ENCODE measurements at places on chromosomes 16 and 17. TPM values are rescaled to one million over a fixed set of nuclear protein-coding genes. Genes with fewer than 3 reads are reported as not detected.

- no peaks in the 10 kb centered on the region for H3K36me3 ChIP-seq
- no peaks in the 10 kb centered on the region for H3K4me1 ChIP-seq
- H3K4me3 ChIP-seq, result no peak overlapping the region
- no peak overlapping the region for H3K27ac ChIP-seq
- peak; percentile 38 for DNase-seq
- H3K27me3 ChIP-seq, result peaks cover 2% of the 10 kb centered on the region
Observed at GRCh38 chr17:19470530-19471261, 59.7 kb downstream of the RNF112 start.

- H3K36me3 ChIP-seq, result no peaks in the 10 kb centered on the region
- peaks cover 8% of the 10 kb centered on the region for H3K4me1 ChIP-seq
- H3K4me3 ChIP-seq, result no peak overlapping the region
- no peak overlapping the region for H3K27ac ChIP-seq
- H3K27me3 ChIP-seq, result no peaks in the 10 kb centered on the region
Observed at GRCh38 chr16:84278968-84279367, 15.7 kb upstream of the WFDC1 start.

- H3K4me1 ChIP-seq, result peaks cover 6% of the 10 kb centered on the region
- H3K4me3 ChIP-seq, result peak overlapping the region; percentile 38
- no peaks in the 10 kb centered on the region for H3K27me3 ChIP-seq
- no peak overlapping the region for H3K27ac ChIP-seq
- DNase-seq, result peak; percentile 48
Observed at GRCh38 chr17:39027455-39028035, 60.3 kb upstream of the FBXO47 start.

TMEM238L gene
- polyA plus RNA-seq, result 20.0 TPM

HS3ST2 gene
- polyA plus RNA-seq, result not detected

GRCh38 chr16:63652091-63652490 is 1469.8 kb downstream of the CDH11 start:
- H3K4me1 ChIP-seq, result no peaks in the 10 kb centered on the region
- DNase-seq, result no peak
- no peak overlapping the region for H3K27ac ChIP-seq
- H3K27me3 ChIP-seq, result no peaks in the 10 kb centered on the region
- H3K4me3 ChIP-seq, result no peak overlapping the region

TAT gene
- polyA plus RNA-seq, result 0.54 TPM

CHST5 gene
- polyA plus RNA-seq, result 21.2 TPM

GRCh38 chr17:19728084-19728495 is 11.7 kb upstream of the SLC47A2 start:
- peak; percentile 68 for DNase-seq
- H3K36me3 ChIP-seq, result no peaks in the 10 kb centered on the region
- peak overlapping the region; percentile 96 for H3K27ac ChIP-seq
- no peak overlapping the region for H3K4me3 ChIP-seq
- H3K27me3 ChIP-seq, result no peaks in the 10 kb centered on the region
- peaks cover 3% of the 10 kb centered on the region for H3K4me1 ChIP-seq

- peaks cover 18% of the 10 kb centered on the region for H3K4me1 ChIP-seq
- no peaks in the 10 kb centered on the region for H3K36me3 ChIP-seq
- no peak overlapping the region for H3K27ac ChIP-seq
Observed at GRCh38 chr17:81815646-81815986, 11.7 kb downstream of the GCGR start.

FBXW10B gene
- 1.0 TPM for polyA plus RNA-seq

NPIPA8 gene
- polyA plus RNA-seq, result 0.27 TPM

DNA sequence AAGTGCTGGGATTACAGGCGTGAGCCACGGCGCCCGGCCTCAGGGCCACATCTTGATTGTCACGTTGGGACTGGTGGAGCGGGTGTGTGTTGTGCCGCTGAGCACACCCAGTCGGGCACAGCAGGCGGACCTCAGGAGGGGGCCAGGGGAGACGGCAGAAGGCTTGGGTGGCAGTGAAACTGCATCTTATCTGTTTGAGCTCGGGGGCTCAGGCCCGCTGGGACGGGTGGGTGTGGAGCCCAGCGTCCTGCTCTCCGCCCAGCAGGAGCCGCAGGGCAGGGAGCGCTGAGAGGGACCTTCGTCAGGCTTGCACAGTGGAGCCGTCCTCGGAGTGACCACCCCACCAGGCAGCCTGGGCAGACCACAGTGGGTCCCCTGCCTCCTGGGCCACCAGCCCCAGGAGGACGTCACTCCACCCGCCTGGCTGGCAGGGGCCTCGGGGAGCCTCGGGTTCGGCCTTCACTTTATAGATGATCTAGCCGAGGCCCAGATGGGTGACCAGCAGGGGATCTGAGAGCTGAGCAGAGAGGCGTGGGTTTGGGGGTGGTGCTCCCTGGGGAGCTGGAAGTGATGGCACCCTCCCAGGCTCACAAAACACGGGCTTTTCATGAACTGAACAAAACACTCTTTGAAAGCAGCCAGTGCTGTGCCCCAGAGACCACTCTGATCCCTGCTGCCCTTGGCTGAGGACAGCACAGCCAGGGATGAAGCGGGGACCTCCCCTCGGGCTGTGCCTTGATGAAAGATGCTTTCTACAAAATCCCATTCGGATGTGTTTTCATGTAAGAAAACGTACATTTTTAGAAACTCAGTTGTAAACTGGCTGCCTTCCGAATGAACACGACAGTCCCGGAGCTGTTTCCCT is 181.1 kb downstream of the SEC14L1 start:
- no peak for DNase-seq
- no peaks in the 10 kb centered on the region for H3K27me3 ChIP-seq
- peak overlapping the region; percentile 84 for H3K27ac ChIP-seq
- H3K4me1 ChIP-seq, result peaks cover 22% of the 10 kb centered on the region

- H3K27me3 ChIP-seq, result peaks cover 47% of the 10 kb centered on the region
- H3K36me3 ChIP-seq, result no peaks in the 10 kb centered on the region
- peak; percentile 79 for DNase-seq
- no peak overlapping the region for H3K27ac ChIP-seq
- no peaks in the 10 kb centered on the region for H3K4me1 ChIP-seq
- no peak overlapping the region for H3K4me3 ChIP-seq
Observed at GRCh38 chr17:41738077-41738800, 3.8 kb upstream of the HAP1 start.

GRCh38 chr17:59423903-59424302 is 92.4 kb downstream of the YPEL2 start:
- H3K27ac ChIP-seq, result peak overlapping the region; percentile 24
- H3K4me1 ChIP-seq, result peaks cover 4% of the 10 kb centered on the region
- H3K27me3 ChIP-seq, result no peaks in the 10 kb centered on the region
- no peaks in the 10 kb centered on the region for H3K36me3 ChIP-seq
- DNase-seq, result no peak

DNA sequence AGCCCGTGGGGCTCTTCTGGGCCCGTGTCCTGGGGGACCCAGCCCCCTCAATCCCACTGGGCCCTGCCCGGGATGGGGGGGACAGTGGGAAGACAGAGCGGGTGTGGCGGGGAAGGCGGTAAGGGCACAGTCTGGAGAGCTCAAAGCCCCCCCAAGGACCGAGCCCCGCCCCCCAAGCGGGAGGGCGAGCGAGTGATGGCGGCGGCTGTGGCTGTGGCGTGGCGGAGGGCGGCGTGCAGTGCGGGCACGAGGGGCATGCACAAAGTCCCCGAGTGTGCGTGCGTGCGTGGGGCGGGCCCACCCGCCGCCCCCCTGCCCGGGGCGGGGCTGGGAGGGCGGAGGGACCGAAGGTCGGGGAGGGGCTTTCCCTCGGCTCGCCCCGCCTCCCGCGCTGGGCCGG is 3.6 kb upstream of the WDR24 start:
- peaks cover 56% of the 10 kb centered on the region for H3K27me3 ChIP-seq
- H3K27ac ChIP-seq, result no peak overlapping the region
- peaks cover 6% of the 10 kb centered on the region for H3K4me1 ChIP-seq
- no peak for DNase-seq
- no peaks in the 10 kb centered on the region for H3K36me3 ChIP-seq
- no peak overlapping the region for H3K4me3 ChIP-seq

DNA sequence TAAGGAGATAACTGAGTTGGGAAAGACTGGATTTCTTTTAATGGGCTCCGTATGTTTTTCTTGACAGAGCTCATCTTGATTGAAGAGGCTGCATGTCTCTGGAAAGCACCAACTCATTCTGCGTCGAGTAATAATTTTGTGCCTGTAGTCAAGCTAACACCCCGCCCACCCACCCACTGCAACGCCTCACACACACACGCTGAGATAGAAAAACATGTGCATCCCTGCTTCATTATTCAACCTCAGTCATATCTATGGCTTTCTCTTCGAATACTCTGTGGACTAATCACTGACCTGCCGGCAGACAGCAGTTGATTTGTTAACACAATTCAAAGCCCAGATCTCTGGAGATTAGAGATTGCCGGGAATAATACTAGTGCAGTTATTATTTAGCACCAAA is 220.2 kb upstream of the TOM1L1 start:
- H3K27me3 ChIP-seq, result peaks cover 2% of the 10 kb centered on the region
- no peak overlapping the region for H3K27ac ChIP-seq
- H3K36me3 ChIP-seq, result no peaks in the 10 kb centered on the region
- no peak overlapping the region for H3K4me3 ChIP-seq
- H3K4me1 ChIP-seq, result no peaks in the 10 kb centered on the region

DNA sequence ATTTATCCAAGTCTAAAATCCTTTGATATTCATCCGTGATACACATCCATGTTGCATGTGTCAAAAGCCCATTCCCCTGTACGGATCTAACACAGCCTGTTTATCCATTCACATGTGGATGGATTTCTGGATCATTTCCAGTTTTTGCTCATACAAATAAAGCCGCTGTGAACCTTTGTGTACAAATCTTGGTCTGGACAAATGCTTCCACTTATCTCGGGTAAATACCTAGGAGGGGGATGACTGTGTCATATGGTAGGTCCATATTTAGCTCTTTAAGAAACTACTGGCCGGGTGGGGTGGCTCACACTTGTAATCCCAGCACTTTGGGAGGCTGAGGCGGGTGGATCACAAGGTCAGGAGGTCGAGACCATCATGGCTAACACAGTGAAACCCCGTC is 6.3 kb upstream of the TBCD start:
- no peak overlapping the region for H3K4me3 ChIP-seq
- no peak overlapping the region for H3K27ac ChIP-seq
- DNase-seq, result no peak
- H3K27me3 ChIP-seq, result no peaks in the 10 kb centered on the region

ST6GALNAC2 gene
- polyA plus RNA-seq, result 5.3 TPM

DNA sequence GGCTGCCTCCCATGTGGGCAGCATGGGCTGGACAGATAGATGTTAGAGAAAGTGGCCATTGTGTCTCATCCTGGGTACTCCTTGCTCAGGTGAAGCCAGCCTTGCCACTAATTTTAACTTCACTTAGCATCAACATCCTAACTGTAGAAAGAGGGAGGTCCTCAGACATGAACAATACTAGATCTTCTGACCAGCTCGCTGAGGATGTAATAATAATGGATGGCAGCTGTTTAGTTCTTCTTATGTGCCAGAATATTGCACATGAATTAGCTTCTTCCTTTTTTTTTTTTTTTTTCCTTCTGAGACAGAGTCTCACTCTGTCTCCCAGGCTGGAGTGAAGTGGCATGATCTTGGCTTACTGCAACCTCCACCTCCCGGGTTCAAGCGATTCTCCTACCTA is 232.4 kb downstream of the CCDC182 start:
- no peaks in the 10 kb centered on the region for H3K27me3 ChIP-seq
- no peak for DNase-seq
- H3K4me3 ChIP-seq, result no peak overlapping the region
- H3K36me3 ChIP-seq, result no peaks in the 10 kb centered on the region
- H3K27ac ChIP-seq, result no peak overlapping the region
- peaks cover 15% of the 10 kb centered on the region for H3K4me1 ChIP-seq

GRCh38 chr16:48687421-48688038 is 77.5 kb upstream of the N4BP1 start:
- no peak overlapping the region for H3K27ac ChIP-seq
- no peaks in the 10 kb centered on the region for H3K36me3 ChIP-seq
- no peak overlapping the region for H3K4me3 ChIP-seq
- no peaks in the 10 kb centered on the region for H3K4me1 ChIP-seq

DNA sequence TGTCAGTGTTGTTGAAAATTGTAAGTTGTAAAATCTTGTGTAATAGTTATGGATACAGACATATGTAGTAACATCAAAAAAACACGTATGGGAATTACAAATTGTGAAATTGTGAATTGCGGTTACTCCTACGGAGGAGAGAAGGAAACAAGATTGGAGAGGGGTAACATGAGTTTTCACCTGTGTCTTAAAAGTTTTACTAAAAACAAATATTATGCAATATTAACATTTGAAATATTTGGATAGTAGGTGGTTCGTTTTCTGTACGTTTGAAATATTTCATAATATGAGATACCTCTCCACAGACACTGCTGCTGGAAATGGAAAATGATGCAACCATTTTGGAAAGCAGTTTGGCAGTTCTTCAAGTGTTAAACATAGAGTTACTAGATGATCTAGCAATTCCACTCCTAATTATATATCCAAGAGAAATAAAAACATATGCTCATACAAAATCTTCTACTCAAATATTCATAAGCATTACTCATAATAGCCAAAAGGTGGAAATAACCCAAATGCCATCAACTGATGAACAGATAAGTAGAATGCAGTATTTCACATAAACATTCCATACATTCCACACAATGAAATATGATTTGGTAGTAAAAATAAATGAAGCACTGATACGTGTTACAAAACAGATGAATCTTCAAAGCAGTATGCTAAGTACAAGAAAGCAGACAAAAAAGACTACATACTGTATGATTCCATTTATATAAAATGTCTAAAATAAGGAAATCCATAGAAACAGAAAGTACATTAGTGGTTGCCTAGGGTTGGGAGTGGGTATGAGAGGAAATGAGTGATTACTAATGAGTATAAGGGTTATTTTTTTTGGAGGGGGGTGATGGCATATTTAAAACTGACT is 40.7 kb upstream of the ABCA10 start:
- H3K4me3 ChIP-seq, result no peak overlapping the region
- no peaks in the 10 kb centered on the region for H3K36me3 ChIP-seq
- H3K27me3 ChIP-seq, result no peaks in the 10 kb centered on the region

IQCK gene
- 12.6 TPM for polyA plus RNA-seq

- H3K36me3 ChIP-seq, result peaks cover 2% of the 10 kb centered on the region
- H3K27ac ChIP-seq, result no peak overlapping the region
- H3K4me3 ChIP-seq, result no peak overlapping the region
- DNase-seq, result no peak
- no peaks in the 10 kb centered on the region for H3K4me1 ChIP-seq
- H3K27me3 ChIP-seq, result no peaks in the 10 kb centered on the region
Observed at GRCh38 chr17:43146649-43147048, 21.5 kb upstream of the BRCA1 start.

GRCh38 chr16:86925067-86925791 is 346.9 kb downstream of the FOXL1 start:
- DNase-seq, result peak; percentile 74
- no peaks in the 10 kb centered on the region for H3K4me1 ChIP-seq
- H3K4me3 ChIP-seq, result no peak overlapping the region
- H3K27me3 ChIP-seq, result peaks cover 2% of the 10 kb centered on the region

GRCh38 chr17:27800522-27800921 is at the start of gene NOS2:
Gene NOS2, minus strand, starts transcription at chr17:27800529. Its CDS starts 1,720 bp downstream, at chr17:27798809.
- no peak within 1 kb of the TSS for H3K4me3 ChIP-seq
- no peaks in the 10 kb centered on the region for H3K36me3 ChIP-seq
- DNase-seq, result peak; percentile 89
- peak within 1 kb of the TSS; percentile 24 for H3K27ac ChIP-seq
- no peaks in the 10 kb centered on the region for H3K27me3 ChIP-seq
- no peaks in the 10 kb centered on the region for H3K4me1 ChIP-seq

ZNF747 gene
- polyA plus RNA-seq, result 7.8 TPM

SLC46A1 gene
- polyA plus RNA-seq, result 11.0 TPM

- H3K4me3 ChIP-seq, result no peak overlapping the region
- no peaks in the 10 kb centered on the region for H3K36me3 ChIP-seq
- no peak for DNase-seq
- no peak overlapping the region for H3K27ac ChIP-seq
- peaks cover 9% of the 10 kb centered on the region for H3K27me3 ChIP-seq
- H3K4me1 ChIP-seq, result peaks cover 8% of the 10 kb centered on the region
Observed at GRCh38 chr17:28515518-28515917, 9.4 kb downstream of the FOXN1 start.

- H3K27me3 ChIP-seq, result peaks cover 78% of the 10 kb centered on the region
- no peak within 1 kb of the TSS for H3K27ac ChIP-seq
- H3K4me1 ChIP-seq, result no peaks in the 10 kb centered on the region
- peak within 1 kb of the TSS; percentile 28 for H3K4me3 ChIP-seq
Observed at GRCh38 chr17:41734139-41734948, at the start of gene HAP1. Gene HAP1, minus strand, starts transcription at chr17:41734643. Its CDS starts 9 bp downstream, at chr17:41734634.

CBX1 gene
- 9.4 TPM for polyA plus RNA-seq

Measured in small intestine (tissue), 16 donors.